ENCODE measurements at places on chromosomes 12 and 14. TPM values are rescaled to one million over a fixed set of nuclear protein-coding genes. Genes with fewer than 3 reads are reported as not detected.

GRCh38 chr12:128767518-128767917 is 56.2 kb downstream of the SLC15A4 start:
- no peak for DNase-seq

RASSF9 gene
- polyA plus RNA-seq = 0.31 TPM

ARHGAP9 gene
- polyA plus RNA-seq = 3.6 TPM

DNA sequence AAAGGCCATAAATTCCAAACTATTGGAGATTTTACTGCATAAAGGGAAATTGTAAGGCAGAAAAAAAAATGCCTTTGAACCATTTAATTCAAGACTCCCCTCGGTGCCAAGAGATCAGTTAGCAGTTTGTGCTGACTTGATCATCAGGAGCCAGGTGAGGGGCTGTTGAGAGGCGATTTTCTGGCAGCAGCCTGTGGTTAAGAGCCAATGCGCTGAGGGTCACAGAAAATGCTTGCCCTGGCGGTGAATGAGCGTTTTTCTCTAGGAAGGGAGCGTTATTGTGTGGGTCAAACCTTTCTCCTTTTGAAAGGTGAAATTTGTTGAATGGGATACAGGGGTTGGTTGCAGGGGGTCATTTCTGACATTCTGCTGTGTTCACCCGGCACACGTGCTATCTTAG is 4.7 kb downstream of the SRRM4 start:
- DNase-seq = no peak

DNA sequence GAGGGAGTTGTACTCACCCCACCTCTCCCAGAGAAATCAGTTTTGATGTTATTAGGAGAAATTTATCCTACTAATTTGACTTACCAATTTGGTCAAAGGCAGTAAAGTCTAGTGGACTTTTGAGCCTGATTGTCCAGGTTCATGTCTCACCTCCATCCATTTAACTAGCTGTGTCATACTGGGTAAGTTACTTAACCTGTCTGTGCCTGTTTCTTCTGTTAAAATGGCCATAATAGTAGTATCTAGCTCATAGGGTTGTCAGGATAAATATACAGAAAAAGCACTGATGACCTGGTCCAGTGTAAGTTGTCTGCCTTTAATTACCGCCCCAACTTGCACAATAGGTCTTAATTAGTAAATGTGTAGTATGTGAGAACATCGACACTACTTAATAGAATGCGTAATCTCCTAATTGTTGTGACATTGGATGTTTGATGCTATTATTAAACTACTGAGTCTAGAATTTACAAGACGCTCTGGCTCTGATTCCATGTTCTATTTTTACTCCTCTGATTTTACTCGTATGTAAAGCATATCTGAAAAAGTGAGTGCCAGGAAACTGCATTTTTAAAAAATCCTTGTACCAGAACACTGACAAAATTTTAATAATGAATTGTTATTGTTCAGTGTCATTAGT is 1.5 kb downstream of the RAB21 start:
- no peak for DNase-seq

GRCh38 chr12:69844416-69844815 is 19.4 kb downstream of the MYRFL start:
- DNase-seq = no peak

DNA sequence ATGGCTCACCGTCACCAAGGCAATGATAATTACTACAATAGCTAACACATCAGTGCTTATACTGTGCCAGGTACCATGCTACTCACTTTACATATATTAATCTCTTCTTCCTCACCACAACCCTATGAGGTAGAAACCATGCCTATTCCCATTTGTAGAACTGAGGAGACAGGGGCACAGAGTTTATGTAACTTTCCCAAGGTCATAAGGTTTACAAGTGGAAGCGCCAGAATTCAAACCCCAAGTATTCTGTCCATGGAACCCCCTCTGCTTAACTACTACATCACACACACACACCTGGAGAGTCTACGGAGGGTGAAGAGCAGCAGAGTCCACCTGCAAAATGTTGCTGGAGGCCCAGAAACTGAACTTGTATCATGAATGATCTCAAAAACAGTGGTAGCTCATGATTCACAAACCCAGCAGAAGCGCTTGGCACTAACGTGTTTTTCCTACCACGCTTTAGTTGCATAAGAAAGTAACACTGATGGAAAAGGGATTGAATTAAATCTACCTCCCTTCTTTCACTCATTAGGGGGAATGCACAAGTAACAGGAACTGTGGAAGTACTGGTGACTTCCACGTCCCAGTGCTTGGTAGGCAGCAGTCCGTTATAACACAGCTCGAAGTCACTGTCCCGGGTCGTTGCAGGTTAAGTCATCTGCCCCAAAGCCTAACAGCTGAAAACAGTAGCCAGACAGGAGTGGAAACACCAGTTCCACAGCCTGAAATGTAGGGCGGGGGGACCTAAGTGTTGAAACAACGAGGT is 2.0 kb downstream of the ITPR2 start:
- no peak for DNase-seq

GRCh38 chr12:75550401-75551240 is 39.2 kb upstream of the KRR1 start:
- DNase-seq = no peak

DNA sequence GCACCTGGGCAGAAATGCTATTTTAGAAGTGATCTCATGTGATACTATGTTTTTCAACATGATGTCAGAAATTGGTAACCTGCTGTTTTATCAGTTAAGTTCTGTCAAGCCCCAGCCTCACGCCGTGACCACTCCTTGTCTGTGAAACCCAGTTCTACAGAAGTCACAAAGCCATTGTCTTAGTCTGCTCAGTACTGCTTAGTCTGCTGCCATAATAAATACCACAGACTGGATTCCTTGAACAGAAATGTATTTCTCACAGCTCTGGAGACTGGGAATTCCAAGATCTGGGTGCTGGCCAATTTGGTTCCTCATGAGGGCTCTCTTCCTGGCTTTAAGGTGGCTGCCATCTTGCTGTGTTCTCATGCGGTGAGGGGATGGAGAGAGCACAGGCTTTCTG is 176.9 kb downstream of the PRKCH start:
- no peak for DNase-seq

- DNase-seq = no peak
Measured at GRCh38 chr14:62247266-62247665, 485.0 kb downstream of the SNAPC1 start.
